Anterior cingulate cortex (tissue), 58 donors: ENCODE measurements at places on chromosomes 2 and 18.
A peak's percentile ranks its signal among the peaks of the same experiment; 100 is the strongest.

DNA sequence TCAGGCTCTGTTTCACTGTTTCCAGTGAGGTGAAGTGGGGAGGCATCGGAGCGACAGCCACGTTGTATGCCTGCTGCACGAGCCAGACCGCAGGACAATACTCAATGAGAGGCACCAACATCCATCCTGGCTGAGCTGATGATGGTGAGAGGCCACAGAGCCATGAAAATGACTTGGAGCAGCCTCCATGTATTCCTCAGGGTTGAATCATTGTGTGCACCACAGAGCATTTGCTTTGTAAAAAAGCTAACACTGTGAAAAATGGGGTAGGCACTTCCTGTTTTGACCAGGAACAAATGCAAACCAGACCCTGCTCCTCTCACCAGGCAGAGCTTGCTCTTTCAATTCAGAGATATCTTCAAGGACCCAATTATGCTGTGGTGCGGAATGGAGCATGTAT lies 87.2 kb downstream of the LPIN1 start:
- DNase-seq, result no peak

DNA sequence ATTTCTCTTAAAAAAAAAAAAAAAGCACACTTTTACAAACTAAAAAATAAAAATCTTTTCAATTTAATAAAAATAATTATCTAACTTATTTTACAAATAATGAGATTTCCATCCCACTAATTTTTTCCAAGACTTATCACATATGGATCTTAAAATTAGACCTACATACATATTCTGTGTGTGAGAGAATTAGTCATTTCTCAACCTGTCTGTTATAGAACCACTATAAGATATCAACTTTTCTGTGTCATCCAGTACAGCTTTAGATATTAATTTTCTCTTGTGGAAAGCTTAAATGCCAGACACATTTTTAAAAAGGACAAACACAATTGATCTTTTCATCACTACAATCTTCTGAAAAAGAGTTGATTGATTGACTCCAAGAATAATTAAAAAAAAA lies 38.1 kb downstream of the FANCL start:
- no peak for DNase-seq

GRCh38 chr2:128752691-128753263 lies 434.1 kb upstream of the HS6ST1 start:
- DNase-seq, result no peak

DNA sequence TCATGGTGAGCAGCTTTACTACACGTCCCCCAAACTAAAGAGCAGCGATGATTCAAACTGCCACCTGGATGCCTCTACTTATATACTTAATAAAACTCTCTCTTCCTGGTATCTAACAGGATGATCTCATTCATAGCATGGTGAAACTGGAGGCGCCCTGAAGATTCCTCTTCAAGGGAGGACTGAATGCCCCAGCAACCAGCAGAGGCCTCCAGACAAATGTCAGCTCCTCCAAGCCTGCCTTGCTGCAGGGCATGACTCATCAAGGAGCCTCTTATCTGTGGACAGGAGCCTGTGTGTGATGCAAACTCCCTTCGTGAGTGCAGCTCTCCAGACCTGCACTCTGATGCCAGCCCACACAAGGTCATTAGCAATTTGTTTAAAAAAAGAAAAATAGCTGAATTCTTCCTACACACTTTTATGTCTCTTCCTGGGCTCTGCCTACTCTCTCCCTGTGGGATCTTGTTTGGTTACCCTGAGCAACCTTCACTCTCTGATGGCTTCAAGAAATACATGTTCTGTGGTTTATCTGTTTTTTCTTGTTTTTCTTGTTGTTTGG lies 30.2 kb downstream of the LONRF2 start:
- no peak for DNase-seq

DNA sequence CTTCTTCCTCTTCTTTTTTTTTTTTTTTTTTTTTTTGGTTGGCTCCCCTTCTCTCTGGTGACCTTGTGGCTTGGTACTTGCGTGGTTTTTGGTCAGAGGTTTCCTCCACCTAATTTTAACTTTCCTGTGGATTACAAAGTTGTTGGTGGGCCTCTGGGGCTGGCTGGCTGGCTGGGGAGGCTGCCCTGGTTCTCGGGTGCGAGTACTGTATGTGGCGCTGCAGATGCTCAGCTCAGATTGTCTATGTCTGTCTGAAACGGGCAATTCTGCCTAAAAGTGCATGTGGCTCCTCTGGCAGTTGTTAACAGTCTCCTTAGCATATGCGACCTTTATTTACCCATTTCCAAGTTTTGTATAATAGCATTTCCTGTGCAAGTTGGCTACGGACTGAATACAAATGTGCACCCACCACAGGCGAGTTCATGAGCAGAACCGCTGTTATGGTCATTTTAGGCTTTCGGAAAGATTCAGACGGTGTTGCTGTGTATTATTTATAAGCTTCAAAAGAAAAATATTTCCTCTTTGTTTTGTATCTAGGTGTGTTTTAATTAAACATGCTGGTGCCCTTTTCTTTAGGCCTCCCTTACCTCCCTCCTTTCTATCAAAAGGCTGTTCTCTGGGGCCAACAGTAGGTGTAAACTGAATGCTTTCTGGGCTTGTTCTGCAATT lies 4.4 kb downstream of the TBR1 start:
- DNase-seq, result no peak

DNA sequence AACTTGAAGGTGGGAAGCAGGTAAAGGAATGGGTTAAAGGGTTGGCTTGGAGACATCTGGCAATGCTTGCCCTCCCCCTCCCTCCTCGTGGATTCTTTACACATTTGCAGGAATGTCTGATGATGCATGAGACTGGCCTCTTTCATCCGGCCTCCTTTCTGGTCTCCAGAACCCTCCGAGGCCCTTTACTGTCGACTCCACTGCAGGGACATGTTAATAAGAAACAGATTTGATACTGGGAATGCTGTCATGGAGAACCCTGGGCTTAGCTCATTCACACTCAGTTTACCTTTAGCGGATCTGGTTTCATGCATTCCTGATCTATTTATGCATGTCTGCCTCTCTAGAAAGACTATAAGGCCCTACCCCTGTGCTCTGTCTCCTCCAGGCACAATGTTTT lies 238.7 kb downstream of the TGIF1 start:
- DNase-seq, result no peak

DNA sequence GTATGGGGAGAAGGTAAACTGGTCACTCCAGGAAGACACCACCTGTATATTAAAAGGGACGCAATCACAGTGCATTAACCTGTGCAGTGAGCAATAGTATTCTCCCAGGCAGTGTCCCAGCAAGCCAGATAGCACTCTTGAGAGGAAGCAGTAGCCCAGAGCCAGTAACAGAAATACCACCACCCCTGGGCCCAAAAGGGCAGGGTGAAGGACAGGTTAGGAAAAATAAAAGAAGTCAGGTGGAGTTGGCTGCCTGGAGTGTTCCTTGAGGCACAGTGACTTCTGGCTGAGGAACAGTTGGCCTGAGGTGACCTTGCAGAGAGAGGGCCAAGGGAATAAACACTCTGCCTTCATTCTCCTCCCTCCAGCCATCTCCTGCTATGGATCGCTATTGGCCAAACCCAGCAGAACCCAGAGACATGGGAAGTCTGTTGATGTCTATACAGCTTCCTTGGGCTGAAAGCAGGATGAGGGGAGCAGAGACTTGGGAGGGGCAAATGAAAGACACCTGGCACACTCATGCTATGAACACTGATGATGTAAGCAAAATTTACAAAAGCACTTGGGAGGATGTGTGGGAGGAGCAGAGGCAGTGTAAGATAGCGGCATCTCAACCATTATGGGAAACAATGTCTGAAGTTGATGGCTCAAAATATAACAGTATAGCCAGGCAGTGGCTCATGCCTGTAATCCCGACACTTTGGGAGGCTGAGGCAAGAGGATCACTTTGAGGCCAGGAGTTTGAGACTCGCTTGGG lies 7.5 kb downstream of the C18orf32 start:
- DNase-seq, result no peak

- DNase-seq, result peak; percentile 59
These were observed at the start of gene DOK6 for GRCh38 chr18:69400253-69400975. TSS of gene DOK6 (plus strand) at chr18:69400888.

GRCh38 chr2:242053921-242054320 lies 184.4 kb downstream of the RTP5 start:
- no peak for DNase-seq

GRCh38 chr18:9914584-9915290 lies 921 bp downstream of the VAPA start:
- DNase-seq, result peak; percentile 27

- DNase-seq, result no peak
These were observed 215.5 kb upstream of the RAB6C start for GRCh38 chr2:129763966-129764365.

DNA sequence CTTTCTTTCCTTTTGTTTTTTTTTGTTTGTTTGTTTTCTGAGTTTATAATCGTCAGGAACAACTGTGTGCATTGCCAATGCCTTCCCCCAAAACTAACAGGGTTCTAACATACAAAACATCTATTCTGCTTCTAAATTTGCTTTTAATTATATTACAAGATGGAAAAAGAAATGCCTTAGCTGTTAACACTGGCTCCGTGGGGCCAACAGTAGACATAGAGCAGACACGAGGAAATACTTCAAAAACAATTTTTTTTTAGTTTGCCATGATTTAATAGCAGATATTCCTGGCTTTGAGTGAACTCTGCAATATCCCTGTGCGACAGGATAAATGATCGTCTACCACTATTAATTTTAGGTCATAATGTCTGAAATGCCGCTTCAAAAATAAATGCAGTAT lies 153.3 kb upstream of the HNRNPA3 start:
- DNase-seq, result no peak

GRCh38 chr2:154032220-154032619 lies 160.5 kb downstream of the GALNT13 start:
- DNase-seq, result no peak

DNA sequence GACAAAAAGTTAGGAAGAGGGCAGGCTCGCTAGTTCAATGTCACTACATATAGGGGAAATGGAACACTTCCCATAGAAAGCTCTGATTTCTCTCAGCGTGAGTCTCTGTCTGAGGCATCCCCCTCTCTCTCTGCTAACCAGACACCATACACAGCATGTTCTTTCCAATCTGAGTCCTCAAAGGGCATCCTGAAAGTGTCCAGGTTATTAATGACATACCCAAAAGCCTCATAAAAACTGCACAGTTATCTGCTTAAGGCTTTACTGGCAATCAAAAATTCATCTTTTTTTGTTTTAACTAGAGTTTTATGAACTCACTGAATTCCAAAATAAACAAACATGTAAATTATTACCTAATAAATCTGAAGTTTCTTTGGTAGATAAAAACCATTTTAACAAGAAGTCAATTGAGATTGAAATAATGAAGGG lies 137.4 kb downstream of the AFF3 start:
- no peak for DNase-seq

GRCh38 chr2:205946226-205946625 lies 139.7 kb downstream of the INO80D start:
- DNase-seq, result no peak

DNA sequence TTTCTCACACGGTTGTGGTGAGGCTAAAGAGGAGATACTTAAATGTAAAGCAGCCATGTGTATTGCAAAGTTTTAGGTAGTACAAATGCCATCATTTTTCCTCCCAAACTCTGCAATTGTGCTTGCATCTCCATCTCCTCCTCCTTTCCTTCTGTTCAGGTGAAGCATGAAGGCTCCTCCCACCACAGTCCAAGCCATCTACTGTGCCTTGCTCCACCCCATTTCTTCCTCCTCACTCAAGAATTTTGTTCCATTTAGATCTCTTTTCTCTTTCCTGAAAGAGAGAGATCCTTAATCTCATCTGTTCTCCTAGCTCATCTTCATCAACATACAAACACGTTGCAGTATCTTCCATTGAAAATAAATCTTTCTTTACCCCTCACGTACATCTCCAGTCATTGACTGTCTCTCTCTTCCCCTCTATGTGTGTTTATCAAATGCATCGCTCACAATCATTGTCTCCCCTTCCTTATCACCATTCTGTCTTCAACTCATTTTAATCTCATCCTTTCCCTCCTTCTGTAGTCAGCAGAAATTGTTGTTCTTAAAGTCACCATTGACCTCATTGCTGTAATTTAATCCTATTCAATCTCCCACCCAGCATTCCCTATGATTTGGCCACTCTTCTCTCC lies 392.1 kb downstream of the RAD51AP2 start:
- DNase-seq, result no peak

DNA sequence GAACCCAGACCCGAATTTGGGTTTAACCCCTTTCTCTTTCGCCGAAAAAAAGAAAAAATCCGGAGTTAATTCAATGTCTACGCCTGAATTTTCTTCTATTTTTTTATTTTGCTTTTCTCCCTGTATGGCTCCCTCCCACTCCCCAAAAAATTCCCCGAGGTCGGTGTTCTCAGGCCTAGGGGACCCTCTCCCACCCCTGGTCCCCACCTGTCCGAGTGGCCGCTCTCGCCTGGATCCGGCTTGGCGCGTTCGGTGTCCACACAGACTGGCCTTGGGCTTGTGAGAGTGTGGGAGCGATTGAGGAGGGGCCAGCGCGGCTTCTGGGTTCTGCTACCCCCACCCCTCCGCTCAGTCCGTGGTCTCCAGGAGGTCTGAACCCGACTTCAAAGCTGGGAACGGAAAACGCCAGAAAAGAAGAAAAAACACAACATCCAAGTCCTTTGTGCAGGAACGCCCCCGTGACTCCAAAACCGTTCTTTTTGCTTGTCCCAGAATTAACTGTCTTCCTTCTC lies 5.7 kb upstream of the EN1 start:
- no peak for DNase-seq

DNA sequence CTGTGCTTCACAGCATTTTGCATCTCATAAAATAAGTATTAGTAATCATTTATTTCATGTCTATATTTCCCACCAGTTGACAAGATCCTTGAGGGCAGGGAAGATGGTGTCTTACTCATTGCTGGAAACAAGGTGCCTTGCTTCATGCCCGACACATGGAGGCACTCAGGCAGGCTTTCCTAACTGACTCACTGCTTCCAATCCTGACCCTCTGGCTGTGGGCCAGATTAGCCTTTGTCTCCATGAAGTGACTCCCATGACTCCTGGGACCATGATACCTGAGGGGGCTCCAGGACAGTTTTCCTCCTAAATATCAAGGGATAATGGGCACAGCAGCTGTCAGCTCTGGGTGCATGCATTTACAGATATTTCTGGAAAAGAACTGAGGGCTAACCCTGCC lies 275.1 kb downstream of the AGPS start:
- no peak for DNase-seq

DNA sequence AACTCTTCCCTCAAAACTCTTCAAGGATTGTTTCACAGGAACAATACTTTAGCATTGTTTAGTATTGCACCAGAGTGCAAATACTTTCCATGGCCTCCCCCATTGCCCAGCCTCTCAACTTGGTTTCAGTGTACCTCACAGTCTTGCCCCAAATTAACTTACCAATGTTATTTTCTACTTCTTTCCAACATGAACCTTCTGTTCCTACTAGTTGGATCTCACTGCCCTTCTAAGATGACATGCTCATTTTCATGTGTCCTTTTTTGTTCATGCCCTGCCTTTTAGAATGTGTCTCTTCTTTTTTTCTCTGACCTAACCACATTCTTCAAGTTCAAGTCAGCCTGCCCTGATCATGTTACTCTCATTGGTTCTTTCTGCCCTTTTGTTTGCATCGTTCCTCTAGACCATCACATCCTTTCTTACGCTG lies 4.1 kb downstream of the SPATS2L start:
- no peak for DNase-seq
